Breast epithelium (tissue), 4 donors: ENCODE measurements at places on chromosomes 4 and X.

GRCh38 chr4:39469429-39470077 lies 10.7 kb downstream of the LIAS start:
- DNase-seq = no peak

DNA sequence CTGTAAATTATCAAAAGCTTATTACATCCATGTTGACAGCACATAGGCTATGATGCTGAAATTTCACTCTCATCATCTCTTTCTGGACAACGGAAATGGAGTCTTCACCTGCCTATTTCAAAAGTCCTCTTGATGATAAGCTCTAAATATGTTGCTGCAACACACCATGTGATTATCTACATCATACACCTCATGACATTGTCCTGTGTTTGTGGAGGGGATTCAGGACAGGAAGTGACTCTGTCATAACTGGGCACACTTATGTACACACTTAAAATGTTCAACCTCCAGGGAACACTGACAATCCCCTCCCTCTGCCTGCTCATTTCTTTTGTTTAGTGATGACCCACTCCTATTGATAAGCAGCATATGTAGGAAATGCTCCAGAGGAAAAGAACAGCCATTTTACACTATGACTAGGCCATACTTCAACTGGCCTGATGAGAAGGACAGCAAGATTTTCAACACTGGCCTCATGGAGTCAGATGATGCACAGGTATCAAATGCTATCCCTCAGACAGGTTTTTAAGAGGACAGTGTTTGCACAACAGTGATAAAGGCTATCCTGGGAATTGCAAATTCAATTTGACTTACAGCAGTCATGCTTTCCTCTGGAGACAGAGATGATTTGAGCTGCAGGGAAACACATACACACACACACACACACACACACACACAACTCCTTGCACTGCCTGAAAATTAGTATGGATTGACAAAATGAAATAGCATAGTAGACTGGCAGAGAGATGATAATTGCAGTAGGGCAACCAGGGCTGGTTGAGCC lies 163.3 kb upstream of the RASGEF1B start:
- no peak for DNase-seq

DNA sequence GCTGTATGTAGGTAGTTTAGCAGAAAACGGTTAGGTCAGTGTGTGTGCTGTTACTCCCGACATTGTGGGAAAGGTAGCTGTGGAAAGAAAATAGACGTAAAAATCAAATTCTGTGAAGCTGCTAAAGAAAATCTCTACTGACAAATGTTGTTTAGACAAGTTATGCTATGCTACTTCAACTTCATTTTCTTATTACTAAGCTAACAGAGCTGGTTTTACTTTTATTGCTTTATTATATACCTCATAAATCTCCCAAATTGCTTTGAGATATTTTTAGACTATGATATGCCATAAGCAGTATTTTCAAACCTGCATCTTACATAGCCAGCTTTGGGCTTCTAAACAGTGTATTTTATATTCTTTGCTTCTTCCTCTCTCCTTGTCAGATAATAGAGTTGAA lies 108.2 kb upstream of the PACRGL start:
- DNase-seq = no peak

GRCh38 chrX:9538544-9539045 lies 73.7 kb downstream of the TBL1X start:
- no peak for DNase-seq
